ENCODE measurements at places on chromosomes 6 and 20.
A peak's percentile ranks its signal among the peaks of the same experiment; 100 is the strongest.

GRCh38 chr20:53020376-53020775 lies 48.2 kb downstream of the TSHZ2 start:
- DNase-seq: no peak

GRCh38 chr6:130426066-130426721 lies 60.4 kb downstream of the TMEM200A start:
- DNase-seq: no peak

DNA sequence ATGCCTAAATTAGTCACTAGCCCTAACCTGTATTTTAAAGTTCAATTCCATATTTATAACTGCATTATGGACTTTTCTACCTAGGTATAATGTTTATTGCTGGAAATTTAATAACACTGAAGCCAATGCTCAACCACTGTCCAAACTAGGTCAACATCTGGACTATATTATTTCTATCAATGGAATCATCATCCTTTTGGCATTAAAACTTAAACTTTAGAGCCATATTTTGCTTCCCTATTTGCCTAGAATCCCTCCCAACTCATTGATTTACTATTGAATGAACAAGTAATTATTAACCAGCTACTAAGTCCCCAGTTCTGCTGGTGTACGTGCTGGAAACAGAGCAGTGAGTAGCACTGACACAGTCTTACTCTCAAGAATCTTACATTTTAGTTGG lies 291.7 kb upstream of the SPTLC3 start:
- DNase-seq: no peak

DNA sequence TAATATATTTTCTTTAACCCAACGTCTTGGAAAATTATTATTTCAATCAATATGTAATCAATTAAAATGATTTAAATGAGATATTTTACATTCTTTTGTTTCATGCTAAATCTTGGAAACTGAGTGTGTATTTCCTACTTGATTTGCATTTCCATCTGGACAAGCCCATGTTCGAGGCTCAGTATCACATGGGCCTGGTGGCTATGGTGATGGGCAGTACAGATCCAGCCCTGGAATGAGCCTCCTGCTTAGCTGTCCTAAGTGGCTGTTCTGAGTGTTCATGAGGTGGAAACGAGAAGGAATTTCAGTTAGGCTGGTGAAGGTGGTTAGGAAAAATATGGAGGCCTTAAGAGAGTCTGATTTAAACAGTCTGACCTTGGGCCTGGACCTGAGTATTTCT lies 73.0 kb upstream of the ATXN1 start:
- DNase-seq: no peak

DNA sequence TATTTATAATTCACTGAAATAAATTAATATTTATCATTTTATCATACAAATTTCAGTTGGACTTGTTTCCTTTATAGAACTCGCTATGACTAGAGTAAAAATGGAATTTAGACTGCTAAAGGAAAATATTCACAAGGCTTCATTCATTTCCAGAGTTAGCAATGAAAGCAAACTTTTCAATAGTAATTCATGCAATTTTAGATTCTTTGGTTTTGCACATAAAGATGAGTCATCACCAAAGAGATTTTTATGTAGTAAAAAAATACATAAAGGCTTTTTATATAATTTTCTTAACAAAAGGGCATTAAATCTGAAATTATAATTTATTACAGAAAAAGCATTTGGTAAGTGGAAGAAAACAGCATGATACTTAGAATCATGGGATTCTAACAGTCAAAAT lies 37.2 kb upstream of the STXBP5 start:
- DNase-seq: no peak

DNA sequence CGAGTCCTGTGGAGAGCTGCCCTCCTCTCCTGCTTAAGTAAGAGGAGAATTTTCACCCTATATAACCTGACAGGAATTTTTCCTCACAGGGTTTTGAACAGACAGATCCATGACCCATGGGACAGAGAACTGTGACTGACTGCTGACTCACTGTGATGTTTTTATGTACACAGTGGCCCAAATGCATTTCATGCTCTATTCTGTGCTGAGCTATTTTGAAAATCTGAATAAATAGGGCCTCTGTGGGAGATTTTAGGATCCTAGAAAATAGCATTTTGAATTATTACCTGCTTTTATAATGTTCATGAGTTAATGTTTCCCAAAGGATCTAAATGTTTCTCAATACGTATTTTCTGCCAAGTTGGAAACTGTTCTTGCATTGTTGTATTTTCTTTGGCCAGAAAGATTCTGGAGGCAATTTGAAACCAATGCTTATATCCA lies 577.4 kb downstream of the HTR1B start:
- peak; percentile 40 for DNase-seq

GRCh38 chr6:87164506-87164905 lies 9.1 kb downstream of the ZNF292 start:
- DNase-seq: no peak

DNA sequence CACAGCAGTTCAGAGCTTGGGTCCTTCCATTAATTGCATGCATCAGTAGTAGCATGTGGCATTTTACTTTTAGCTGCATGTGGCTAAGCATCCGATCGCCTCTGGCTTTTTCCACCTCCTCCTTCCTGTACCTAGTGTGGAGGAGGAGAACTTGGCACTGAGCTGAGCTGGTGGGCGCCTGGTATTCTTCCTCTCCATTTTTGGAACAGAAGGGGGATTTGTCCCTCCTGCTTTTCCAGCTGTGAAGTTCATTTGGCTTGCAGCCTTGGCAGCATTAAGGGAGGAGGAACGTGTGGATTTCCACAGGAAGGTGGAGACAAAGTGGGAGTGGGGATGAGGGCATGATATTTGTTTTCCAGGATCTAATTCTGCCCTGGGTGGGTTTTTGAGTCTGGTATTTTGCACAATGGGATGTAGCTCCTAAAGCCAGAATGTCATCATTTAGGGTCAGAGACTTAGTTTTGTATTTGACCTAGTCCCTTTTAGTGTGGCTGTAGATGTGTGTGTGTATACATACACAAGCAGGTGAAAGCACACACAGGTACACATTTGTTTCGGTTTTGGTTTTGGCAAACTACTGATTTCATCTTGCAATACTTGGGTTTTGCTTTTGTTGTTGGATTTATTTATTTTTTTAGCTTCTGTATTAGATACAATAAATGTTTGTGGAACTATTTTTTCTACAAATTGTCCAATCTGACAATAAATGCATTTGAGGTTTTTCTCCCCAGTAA lies 90.0 kb downstream of the SASH1 start:
- no peak for DNase-seq

GRCh38 chr6:79863566-79863965 lies 83.8 kb downstream of the ELOVL4 start:
- no peak for DNase-seq

GRCh38 chr6:68317366-68317765 lies 317.7 kb upstream of the ADGRB3 start:
- no peak for DNase-seq

- DNase-seq: peak; percentile 48
Observed at GRCh38 chr6:137799950-137800568, 67.0 kb upstream of the TNFAIP3 start.

DNA sequence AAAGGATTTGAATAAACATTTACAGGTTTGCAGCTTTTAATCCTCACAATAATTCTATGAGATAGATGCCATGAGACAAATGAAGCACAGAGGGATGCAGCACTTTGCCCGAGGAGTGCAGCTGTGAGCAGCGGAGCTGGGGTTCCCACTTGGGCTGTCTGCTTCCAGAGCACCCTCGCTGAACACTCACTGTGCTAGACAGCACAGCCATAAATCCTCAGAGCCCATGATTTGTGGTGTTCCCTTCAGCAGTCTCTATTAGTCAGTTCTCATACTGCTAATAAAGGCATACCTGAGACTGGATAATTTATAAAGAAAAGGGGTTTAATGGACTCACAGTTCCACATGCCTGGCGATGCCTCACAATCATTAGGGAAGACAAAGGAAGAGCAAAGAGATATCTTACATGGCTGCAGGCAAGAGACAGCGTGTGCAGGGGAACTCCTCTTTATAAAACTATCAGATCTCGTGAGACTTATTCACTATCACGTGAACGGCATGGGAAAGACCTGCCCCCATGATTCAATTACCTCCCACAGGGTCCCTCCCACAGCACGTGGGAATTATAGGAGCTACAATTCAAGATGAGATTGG lies 25.3 kb upstream of the CTAGE9 start:
- DNase-seq: no peak

GRCh38 chr6:158912655-158913054 lies 87.3 kb downstream of the RSPH3 start:
- no peak for DNase-seq

DNA sequence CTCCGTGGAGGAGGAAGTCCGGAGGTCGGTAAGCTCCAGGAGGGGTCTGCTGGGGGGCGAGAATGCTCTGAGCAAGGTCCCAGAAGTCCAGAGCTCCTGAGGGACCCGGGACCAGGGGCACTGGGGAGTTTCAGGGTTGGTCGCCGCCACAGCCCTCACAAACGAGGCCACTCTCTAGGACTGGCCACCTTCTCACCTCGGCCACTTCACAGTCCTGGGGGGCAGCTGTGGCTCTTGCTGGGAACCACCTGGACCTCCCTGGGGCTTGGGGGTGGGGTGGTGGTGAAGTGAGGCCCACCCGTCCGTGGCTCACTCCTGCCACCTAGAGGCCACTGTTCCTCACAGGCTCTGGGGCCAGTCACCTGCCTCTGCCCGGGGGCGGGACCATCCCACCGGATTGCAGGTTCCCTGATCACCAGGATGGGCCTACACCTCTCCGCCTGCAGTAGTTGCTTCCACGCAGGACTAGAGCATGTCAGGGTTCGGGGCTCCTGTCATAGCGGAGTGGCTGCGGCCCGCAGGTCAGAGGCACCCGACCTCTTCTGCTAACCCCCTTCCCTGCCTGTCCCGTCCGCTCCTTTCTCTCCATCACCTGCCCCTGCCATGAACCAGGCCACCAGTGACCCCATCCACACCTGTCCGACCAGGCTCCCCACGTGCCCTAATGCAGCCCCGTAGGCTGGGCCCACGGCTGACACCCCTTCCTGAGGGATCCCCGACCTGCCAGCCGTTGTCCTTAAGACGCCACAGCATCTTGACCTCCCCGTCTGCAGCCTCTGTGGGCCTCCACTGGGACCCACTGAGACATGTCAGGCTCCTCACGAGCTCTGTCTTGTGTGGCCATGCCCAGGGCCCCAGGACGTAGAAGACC lies 5.1 kb upstream of the TCEA2 start:
- DNase-seq: peak; percentile 40

- DNase-seq: peak; percentile 30
Observed at GRCh38 chr6:158897236-158897635, 78.1 kb upstream of the EZR start.

- peak; percentile 93 for DNase-seq
Observed at GRCh38 chr6:109793792-109794191, 102.7 kb downstream of the FIG4 start.

DNA sequence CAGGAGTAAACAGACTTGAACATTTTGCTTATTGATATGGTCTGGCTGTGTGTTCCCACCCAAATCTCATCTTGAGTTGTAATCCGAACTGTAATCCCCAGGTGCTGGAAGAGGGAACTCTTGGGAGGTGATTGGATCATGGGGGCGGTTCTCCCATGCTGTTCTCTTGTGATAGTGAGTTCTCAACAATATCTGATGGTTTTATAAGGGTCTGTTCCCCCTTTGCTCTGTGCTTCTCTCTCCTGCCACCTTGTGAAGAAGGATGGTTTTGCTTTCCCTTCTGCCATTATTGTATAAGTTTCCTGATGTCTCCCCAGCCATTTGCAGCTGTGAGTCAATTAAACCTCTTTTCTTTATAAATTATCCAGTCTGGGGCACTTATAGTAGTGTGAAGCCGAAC lies 40.0 kb downstream of the MYLIP start:
- DNase-seq: peak; percentile 33

GRCh38 chr20:45153752-45154151 lies 20.9 kb upstream of the PI3 start:
- no peak for DNase-seq

DNA sequence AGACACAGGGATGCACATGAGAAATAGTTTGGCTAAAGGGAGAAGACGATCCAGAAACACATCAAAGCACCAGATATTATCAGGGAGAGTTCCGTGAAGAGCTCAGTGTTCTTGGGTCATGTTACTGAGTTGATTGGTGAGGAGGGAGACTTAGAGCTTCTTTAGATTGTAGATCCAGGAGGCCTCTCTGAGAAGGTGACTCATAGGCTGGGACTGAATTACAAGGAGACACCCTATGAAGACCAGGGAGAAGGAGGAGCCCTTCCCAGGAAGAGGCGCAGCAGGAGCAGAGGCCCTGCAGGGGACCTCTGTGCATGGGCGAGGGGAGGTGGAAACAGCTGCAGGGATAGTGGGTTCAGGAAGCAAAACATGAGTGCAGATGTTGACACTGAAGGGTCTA lies 196.5 kb downstream of the SLC24A3 start:
- no peak for DNase-seq

DNA sequence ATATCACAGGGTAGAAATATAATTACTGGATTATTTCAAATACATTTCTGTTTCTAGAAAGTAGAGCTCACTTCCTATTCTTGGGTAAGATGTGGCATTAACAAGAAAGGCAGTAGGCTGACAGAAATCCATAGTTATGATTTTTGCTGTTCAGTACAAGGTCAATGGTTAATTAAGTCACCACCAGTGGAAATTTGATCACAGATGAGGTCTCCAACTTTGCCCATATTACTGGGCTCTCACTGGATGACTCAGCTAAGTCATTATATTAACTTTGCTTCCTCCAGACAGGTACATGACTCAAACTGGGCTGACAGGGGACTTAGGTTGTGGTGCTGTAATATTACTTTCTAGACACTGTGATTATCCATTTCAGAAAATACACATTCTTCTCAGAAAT lies 212.4 kb downstream of the GRIK2 start:
- no peak for DNase-seq

- DNase-seq: no peak
Observed at GRCh38 chr20:52779125-52779524, 193.0 kb upstream of the TSHZ2 start.

GRCh38 chr20:58892932-58893224 lies 40.4 kb downstream of the GNAS start:
- no peak for DNase-seq

- DNase-seq: no peak
Observed at GRCh38 chr6:1868561-1869261, 259.0 kb downstream of the FOXC1 start.

- peak; percentile 34 for DNase-seq
Observed at GRCh38 chr6:113529196-113529595, 327.9 kb upstream of the MARCKS start.

GRCh38 chr20:62975251-62975760 lies 22.8 kb downstream of the SLC17A9 start:
- DNase-seq: no peak

DNA sequence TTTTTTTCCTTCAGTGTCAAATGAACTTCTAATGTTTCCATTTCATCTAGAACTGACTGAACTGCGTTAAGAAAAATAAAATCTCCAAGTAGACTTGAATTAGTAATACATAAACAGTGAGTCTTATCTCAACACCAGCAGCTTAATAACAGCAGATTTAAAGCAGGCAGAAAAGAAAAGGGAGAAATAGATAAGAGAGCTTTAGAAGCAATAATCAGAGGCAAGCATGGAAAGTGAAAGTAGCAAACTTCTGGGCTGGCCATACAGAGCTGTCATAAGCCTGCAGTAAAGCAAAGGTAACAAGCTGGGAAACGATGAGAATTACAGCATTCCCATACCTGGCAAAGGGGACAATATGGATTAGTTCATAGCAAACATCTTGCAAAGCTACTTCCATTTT lies 16.9 kb upstream of the ANGPT4 start:
- DNase-seq: no peak
